ENCODE measurements at places on chromosomes 2 and 18. TPM values are rescaled to one million over a fixed set of nuclear protein-coding genes. Genes with fewer than 3 reads are reported as not detected.

The POU3F3 gene
- not detected for total RNA-seq

DNA sequence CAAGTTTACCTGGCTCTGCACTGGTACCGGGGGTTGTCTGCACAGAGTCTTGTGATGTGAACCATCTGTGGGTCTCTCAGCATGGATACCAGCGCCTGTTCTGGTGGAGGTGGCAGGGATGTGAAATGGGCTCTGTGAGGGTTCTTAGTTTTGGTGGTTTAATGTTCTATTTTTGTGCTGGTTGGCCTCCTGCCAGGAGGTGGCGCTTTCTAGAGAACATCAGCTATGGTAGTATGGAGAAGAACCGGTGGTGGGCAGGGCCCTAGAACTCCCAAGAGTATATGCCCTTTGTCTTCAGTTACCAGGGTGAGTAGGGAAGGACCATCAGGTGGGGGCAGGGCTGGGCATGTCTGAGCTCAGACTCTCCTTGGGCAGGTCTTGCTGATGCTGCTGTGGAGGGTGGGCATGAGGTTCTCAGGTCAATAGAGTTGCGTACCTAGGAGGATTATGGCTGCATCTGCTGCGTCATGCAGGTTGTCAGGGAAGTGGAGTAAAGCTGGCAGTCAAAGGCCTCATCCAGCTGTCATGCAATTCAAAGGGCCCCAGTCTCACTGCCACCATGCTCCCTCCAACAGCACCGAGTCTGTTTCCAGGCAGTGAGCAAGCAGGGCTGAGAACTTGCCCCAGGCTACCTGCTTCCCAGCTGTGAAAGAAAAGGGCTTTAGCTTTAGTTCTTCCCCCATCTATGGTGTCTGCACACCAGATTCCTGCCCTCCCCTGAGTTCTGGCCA lies 278.0 kb downstream of the METTL4 start:
- DNase-seq, result no peak

GRCh38 chr2:236986524-236987330 lies 99.0 kb upstream of the COPS8 start:
- no peak for DNase-seq

DNA sequence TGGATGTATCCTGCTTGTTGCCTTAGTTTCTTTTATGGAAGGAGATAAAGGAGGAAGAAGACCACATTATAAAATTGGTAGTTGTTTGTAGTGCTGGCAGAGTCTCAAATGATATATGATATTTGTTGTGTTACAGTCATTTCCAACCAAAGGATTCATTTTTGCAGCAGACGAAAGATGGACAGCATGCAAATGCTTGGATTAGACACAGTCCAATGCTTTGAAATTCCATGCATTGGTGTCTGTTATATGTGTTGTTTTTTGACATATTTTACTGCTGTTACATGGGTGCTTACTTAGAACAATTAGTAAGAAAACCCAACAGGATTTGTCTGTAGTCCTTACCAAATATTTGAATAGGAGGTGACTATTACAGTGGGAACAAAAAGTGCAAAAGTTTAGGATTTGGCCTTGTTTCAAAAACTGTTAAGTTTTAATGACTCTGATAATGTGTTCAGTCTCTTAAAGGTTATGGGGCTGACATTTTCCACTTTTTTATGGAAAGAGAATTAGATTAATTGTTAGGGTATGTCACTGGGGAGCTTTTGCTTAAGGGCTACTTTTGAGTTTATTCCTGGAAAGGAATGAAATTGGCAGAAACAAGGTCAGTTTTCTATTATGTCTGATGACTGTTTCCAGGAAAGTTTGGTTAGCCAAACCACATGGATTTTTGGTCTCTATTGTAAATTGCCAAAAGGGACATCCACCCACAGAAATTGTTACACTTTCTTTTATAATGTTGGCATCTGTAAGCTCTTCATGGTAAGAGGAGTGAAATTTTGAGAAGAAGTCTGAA lies 229.4 kb upstream of the MMADHC start:
- peak; percentile 79 for DNase-seq

DNA sequence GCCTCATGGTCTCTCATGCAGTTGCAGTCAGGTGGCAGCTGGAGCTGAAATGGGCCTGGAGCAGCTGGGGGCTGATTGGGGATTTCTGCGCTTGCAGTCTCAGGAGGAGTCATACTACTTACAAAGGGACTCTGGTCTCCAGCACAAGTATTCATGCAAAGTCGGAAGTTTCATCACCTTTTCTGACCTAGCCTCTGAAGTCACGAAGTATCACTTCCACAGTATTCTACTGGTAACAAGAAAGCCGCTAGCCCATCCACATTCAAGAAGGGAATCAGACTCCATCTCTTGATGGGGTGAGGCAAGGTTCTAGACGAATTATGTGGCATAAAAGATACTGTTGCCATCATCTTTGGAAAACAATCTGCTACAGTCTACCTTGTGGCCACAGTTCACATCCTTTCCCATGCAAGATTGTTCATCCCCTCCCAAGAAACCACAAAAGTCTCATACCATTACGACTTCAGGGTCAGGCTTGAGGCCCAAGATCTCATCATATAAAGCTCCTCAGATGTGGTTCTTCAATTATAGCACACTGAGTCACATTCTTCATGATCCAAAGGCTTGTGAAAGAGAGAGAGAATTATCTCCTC lies 95.3 kb downstream of the SMC6 start:
- DNase-seq, result peak; percentile 31

- no peak for DNase-seq
Measured at GRCh38 chr2:97747285-97747684, 33.9 kb downstream of the ZAP70 start.

Data from fibroblast of the aortic adventitia (primary cell).